ENCODE measurements at places on chromosomes 3 and 15. TPM values are rescaled to one million over a fixed set of nuclear protein-coding genes. Genes with fewer than 3 reads are reported as not detected.

- DNase-seq, result peak; percentile 67
These were observed 18.8 kb upstream of the IQSEC1 start for GRCh38 chr3:13091898-13092611.

GRCh38 chr3:37945156-37945806, 45.3 kb upstream of the VILL start:
- no peak for DNase-seq

DNA sequence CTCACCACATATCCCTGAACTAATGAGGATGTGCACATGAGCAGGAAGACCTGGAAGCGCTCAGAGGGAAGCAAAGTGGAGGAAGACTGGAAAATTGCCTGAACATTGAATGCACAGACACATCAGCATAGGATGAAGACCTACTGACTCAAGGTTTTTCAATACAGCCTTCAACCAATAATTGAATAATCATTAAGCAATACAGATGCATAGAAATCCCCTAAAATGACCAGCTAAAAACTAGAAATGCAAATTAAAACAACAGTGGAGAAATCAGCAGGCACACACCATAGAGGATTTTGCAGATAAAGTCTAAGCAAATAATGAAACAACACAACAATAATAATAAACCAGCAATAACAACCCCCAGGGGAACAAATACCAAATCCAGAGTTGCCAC, 80.4 kb downstream of the CEP152 start:
- no peak for DNase-seq

GRCh38 chr3:3101660-3102458, 8.3 kb downstream of the IL5RA start:
- no peak for DNase-seq

The SPINK8 gene
- not detected for total RNA-seq

The CLN6 gene
- 5.6 TPM for total RNA-seq

The GREM1 gene
- total RNA-seq, result 364 TPM

DNA sequence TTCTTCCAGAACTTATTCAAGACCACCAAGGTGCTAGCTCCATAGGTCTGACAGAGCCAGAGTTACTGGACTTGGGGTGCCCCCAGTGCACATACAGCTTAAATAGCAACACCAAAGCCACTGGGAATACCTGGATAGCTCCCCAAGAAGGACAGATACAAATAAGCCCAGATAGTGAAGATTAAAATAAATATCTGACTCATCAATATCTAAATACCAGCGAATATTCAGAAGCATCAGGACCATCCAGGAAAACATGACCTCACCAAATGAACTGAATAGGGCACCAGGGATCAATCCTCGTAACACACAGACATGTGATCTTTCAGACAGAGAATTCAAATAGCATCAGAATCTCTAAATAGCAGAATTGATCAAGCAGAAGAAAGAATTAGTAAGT, 931.6 kb downstream of the OTOL1 start:
- DNase-seq, result no peak

GRCh38 chr3:144760831-144761230, 789.2 kb downstream of the DIPK2A start:
- peak; percentile 11 for DNase-seq

The CGNL1 gene
- total RNA-seq, result 6.1 TPM

The GOLGA6D gene
- total RNA-seq, result not detected

The PLD1 gene
- 8.2 TPM for total RNA-seq

The UBE2E2 gene
- 86.8 TPM for total RNA-seq

All from fibroblast of lung (primary cell).